Activated naive CD4-positive, alpha-beta T cell treated with anti-CD3 and anti-CD28 coated beads, Interleukin-2, amount 10 ng/mL, durations not matched to agents 7 days and 5 days (primary cell): ENCODE measurements at places on chromosomes 2 and 18.

DNA sequence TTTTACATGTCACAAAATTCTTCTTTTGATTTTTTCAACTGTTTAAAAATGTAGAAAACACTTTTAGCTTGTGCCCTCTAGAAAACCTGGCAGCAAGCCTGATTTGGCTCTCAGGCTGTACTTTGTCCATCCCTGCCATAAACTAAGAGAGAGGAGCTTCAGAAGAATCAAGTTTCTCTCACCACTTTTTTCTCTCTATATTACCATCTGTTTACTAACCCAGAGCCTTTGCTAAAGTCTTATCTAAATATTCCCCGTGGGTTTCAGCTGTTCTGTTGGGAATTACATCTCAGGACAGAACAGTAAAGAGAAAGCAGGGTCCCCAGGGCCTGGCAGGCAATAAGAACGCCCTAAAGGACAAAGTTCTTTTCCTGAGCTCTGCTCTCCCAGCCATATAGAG, 409.1 kb upstream of the CRIM1 start:
- no peak for DNase-seq

- no peak for DNase-seq
These were observed 29.6 kb downstream of the KCNF1 start for GRCh38 chr2:10941383-10941782.

DNA sequence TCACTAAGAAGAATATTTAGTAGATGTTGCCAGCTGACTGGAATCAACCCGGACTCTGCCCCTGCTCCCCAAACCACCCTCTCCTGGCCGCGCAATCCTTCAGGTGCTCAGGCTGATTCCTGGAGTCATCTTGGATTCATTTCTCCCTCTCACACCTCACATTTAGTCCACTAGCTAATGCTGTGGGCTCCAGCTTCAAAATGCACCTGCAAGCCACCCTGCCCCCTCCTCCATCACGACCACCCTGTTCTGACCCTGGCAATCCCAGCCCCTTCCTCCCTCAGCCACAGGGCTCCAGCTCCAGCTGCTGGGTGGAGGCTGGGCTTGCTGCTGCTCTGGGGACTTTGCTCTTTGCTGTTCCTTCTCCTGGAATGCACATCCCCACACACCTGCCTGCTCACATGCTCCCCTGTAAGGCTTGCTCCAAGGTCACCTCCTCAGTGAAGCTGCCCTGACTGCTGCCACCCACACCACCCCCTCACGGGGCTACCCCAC, 61.3 kb upstream of the SH3RF3 start:
- DNase-seq: no peak

GRCh38 chr18:51953521-51953920, 386.5 kb upstream of the DCC start:
- DNase-seq: no peak

- DNase-seq: no peak
These were observed 120.4 kb downstream of the PDE11A start for GRCh38 chr2:177952151-177952550.
